ENCODE measurements at places on chromosomes 6 and 20.

DNA sequence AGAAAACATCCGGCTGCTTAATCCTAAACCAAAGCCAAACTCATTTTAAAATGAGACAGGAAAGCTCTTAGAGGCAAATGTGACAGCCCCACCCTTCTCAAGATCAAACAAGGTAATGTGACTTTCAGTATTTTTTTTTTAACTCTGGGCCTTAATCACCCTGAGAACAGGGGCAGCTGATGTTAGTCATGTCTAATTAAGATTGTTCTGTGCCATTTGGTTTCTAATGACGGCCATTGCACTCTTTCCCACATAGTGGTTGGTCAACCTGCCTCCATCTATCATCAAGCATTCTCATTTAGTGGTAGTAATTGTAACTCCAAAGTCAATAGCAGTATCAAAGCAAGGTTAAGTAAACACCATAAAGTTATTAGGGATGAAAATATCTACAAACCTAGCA is 191.6 kb upstream of the EXOC2 start:
- H3K4me1 ChIP-seq, result no peaks in the 10 kb centered on the region
- no peaks in the 10 kb centered on the region for H3K36me3 ChIP-seq
- no peak overlapping the region for H3K27ac ChIP-seq
- DNase-seq, result no peak
- H3K4me3 ChIP-seq, result no peak overlapping the region
- no peaks in the 10 kb centered on the region for H3K27me3 ChIP-seq

DNA sequence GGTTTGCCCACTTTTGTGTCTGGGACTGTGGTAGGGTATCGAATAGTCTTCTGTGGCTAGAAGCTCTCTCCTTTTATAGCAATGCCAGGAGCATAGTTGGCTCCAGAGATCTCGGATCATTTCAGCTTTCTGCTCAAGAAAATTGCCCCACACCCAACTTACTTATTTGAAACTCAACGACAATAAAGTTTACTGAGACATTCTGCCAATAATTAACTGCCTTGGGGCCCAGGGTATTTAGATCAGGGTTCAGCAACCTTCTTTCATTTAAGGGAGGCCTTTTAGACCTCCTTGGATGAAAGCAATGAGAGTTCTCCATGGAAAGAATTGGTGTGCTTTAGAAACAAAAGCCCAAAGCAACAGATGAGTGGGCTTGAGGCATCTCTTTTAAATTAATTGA is 53.8 kb upstream of the GMPR start:
- H3K36me3 ChIP-seq, result no peaks in the 10 kb centered on the region
- DNase-seq, result no peak
- H3K27ac ChIP-seq, result no peak overlapping the region
- no peaks in the 10 kb centered on the region for H3K27me3 ChIP-seq
- H3K4me1 ChIP-seq, result no peaks in the 10 kb centered on the region

- H3K27ac ChIP-seq, result no peak overlapping the region
- H3K27me3 ChIP-seq, result no peaks in the 10 kb centered on the region
- H3K4me3 ChIP-seq, result no peak overlapping the region
- H3K36me3 ChIP-seq, result no peaks in the 10 kb centered on the region
Observed at GRCh38 chr20:63331741-63332400, 29.3 kb downstream of the CHRNA4 start.

DNA sequence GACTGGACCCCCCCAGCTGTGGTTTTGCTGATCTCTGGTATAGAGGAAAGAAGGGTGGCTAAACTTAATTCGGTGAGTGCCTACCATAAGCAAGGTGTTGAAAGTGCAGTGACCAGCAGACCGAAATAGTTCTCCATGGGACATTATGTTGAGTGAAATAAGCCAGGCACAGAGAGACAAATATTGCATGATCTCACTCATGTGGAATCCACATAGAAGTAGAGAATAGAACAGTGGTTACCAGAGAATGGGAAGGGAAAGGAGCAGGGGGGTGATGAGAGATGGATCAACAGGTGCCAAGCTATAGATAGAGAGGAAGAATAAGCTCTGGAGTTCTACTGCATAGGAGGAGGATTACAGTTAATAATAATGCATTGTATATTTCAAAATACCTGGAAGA is 9.7 kb upstream of the GCNT2 start:
- no peaks in the 10 kb centered on the region for H3K36me3 ChIP-seq
- no peak for DNase-seq
- no peak overlapping the region for H3K4me3 ChIP-seq
- no peaks in the 10 kb centered on the region for H3K4me1 ChIP-seq
- H3K27me3 ChIP-seq, result no peaks in the 10 kb centered on the region

DNA sequence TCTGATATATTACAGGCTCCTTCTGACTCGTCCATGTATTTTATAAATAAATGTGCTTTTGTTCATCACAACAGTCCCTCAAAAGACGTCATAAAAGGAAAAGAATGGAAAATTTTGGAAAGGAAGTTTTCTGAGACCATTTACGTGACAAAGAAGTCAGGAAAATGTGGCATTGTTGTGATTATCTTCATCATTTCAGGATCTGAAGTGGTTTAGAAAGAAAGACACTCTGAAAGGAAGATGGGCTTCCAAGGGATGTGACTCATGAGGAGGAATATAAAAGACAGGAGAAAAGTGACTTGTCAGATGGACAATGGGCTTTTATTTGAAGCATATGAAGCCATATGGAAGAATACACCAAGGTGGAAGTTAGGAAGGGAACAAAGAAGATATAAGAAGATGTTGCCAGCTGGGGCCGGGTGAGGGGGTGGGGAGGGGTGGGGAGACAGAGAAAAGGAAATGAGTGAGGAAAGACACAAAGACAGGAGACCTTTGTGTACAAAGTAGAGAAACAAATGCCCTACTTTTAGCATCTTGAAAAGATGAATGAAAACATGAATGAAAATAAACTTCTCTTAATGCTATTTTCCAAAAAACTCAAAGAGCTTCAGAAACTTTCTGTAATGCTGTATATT is 190.3 kb upstream of the PREP start:
- no peak overlapping the region for H3K27ac ChIP-seq
- no peaks in the 10 kb centered on the region for H3K4me1 ChIP-seq
- no peak for DNase-seq
- H3K4me3 ChIP-seq, result no peak overlapping the region
- H3K27me3 ChIP-seq, result no peaks in the 10 kb centered on the region

GRCh38 chr20:32858701-32859372 is at the start of gene EFCAB8:
TSS of gene EFCAB8 (plus strand) at chr20:32858923. CDS start at chr20:32863793, 4,870 bp downstream.
- no peaks in the 10 kb centered on the region for H3K4me1 ChIP-seq
- H3K27ac ChIP-seq, result no peak within 1 kb of the TSS
- no peak within 1 kb of the TSS for H3K4me3 ChIP-seq
- peaks cover 4% of the 10 kb centered on the region for H3K36me3 ChIP-seq
- no peak for DNase-seq

DNA sequence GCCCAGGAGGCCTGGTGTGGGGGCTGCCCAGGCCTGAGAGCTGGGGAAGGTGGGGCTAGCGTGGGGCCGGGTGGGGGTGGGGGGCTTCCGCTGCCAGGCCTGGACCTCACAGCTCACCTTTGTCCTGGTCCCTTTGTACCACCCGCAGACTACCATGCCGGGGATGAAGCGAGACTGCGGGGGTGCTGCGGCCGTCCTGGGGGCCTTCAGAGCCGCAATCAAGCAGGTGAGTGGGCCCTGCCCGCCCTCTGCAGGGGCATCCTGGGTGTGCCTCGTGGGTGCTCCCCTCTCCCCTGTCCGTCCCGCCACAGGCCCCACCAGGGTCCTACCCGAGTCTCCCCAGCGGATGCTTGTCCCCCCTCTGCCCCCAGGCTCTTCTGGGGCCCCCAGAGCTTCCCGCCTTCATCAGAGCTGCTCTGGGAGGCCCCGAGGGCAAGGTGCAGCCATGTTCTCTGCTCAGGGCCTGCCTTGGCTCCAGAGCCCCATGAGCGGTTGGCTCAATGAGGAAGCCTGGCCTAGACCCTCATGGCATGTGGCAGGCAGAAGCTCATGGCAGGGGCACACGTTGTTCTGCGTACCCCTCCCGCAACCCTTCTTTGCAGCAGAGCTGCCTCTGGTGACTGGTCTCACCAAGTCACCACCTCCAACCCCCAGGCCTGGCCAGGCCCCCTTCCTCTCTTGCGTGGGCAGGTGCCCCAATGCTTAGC is 14.5 kb downstream of the NPEPL1 start:
- DNase-seq, result peak; percentile 43
- no peaks in the 10 kb centered on the region for H3K27me3 ChIP-seq
- H3K27ac ChIP-seq, result no peak overlapping the region
- H3K4me3 ChIP-seq, result no peak overlapping the region
- H3K36me3 ChIP-seq, result no peaks in the 10 kb centered on the region

DNA sequence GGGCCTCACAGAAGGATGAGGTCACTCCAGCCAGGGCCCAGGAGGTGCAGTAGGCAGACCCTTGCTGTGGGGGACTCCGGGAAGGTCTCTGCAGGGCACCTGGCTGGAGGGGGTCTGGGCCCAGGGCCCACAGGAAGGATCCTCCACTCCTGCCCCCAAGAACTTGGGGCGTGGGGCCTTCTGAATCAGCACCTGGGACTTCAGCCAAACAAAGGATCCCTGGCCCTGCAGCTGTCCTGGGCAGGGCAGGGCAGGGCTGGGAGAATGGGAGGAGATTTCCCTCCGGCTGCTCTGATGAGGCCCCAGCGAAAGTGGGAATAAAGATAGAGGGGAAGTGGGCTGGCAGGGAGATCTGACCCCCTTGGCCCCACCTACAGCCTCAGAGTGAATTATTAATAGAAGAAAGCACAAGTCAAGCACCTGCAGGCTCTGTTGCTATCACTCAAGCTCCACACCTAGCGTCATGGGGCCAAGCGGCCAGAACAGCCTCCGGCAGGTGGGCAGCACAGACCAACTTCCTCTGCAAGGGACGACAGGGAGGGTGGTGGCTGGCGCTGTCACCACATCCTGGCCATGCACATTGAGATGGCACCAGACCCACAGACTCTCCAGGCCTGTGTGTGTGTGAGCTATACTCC is 61.6 kb upstream of the MRPS10 start:
- H3K27me3 ChIP-seq, result no peaks in the 10 kb centered on the region
- no peak overlapping the region for H3K27ac ChIP-seq
- no peaks in the 10 kb centered on the region for H3K4me1 ChIP-seq

- H3K4me3 ChIP-seq, result no peak overlapping the region
- H3K36me3 ChIP-seq, result no peaks in the 10 kb centered on the region
- no peaks in the 10 kb centered on the region for H3K27me3 ChIP-seq
- H3K4me1 ChIP-seq, result no peaks in the 10 kb centered on the region
Observed at GRCh38 chr6:116047173-116047933, 13.3 kb downstream of the FRK start.

- H3K4me1 ChIP-seq, result no peaks in the 10 kb centered on the region
- no peaks in the 10 kb centered on the region for H3K36me3 ChIP-seq
- H3K27me3 ChIP-seq, result no peaks in the 10 kb centered on the region
- H3K4me3 ChIP-seq, result no peak overlapping the region
- no peak overlapping the region for H3K27ac ChIP-seq
Observed at GRCh38 chr20:57007171-57007540, 259.3 kb downstream of the BMP7 start.

DNA sequence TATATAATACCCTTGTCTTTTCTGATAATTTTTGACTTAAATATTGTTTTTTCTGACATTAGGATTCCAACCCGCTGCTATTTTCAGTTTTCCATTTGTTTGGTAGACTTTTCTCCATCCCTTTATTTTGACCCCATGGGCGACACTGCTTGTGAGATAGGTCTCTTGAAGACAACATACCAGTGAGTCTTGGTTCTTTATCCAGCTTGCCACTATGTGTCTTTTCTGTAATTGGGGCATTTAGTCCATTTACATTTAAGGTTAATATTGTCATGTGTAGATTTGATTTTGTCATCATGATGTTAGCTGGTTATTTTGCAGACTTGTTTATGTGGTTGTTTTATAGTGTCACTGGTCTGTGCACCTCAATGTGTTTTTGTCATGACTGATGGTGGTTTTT is 67.7 kb upstream of the IRAK1BP1 start:
- no peak overlapping the region for H3K27ac ChIP-seq
- no peak overlapping the region for H3K4me3 ChIP-seq
- no peak for DNase-seq
- no peaks in the 10 kb centered on the region for H3K4me1 ChIP-seq
- H3K27me3 ChIP-seq, result no peaks in the 10 kb centered on the region
- no peaks in the 10 kb centered on the region for H3K36me3 ChIP-seq

Data from right lobe of liver (tissue), 6 donors.